Endothelial cell of umbilical vein (primary cell): ENCODE measurements at places on chromosomes 4 and X. TPM values are rescaled to one million over a fixed set of nuclear protein-coding genes. Genes with fewer than 3 reads are reported as not detected.

LPAR4 gene
- total RNA-seq, result 0.49 and 0.72 TPM in 2 replicates

SCD5 gene
- 35.8 and 38.4 TPM in 2 replicates for total RNA-seq

CT45A2 gene
- total RNA-seq, result not detected in 2 replicates

UGT2B17 gene
- not detected in 2 replicates for total RNA-seq

VCX3B gene
- total RNA-seq, result not detected in 2 replicates

RRH gene
- 0.31 TPM in 1 of 2 replicates, not detected in the other for total RNA-seq

FAM184B gene
- not detected in 2 replicates for total RNA-seq

CC2D2A gene
- total RNA-seq, result 13.2 and 22.4 TPM in 2 replicates

FSTL5 gene
- total RNA-seq, result 1.3 and 1.6 TPM in 2 replicates

CLNK gene
- total RNA-seq, result not detected in 2 replicates

MAGEA12 gene
- not detected in 2 replicates for total RNA-seq

OTC gene
- not detected in 2 replicates for total RNA-seq

TTC29 gene
- not detected in 2 replicates for total RNA-seq

ADH4 gene
- total RNA-seq, result not detected in 2 replicates

HELT gene
- total RNA-seq, result not detected in 2 replicates

RAI2 gene
- 0.25 and 0.91 TPM in 2 replicates for total RNA-seq

PAPSS1 gene
- total RNA-seq, result 69.6 and 72.0 TPM in 2 replicates

NPY2R gene
- not detected in 2 replicates for total RNA-seq

DMD gene
- 7.3 and 12.6 TPM in 2 replicates for total RNA-seq

SSX2B gene
- not detected in 2 replicates for total RNA-seq

UGT2A3 gene
- not detected in 2 replicates for total RNA-seq

FOXP3 gene
- total RNA-seq, result not detected in 2 replicates

GIMD1 gene
- total RNA-seq, result not detected in 2 replicates

POF1B gene
- 0.20 TPM in 1 of 2 replicates, not detected in the other for total RNA-seq

NAP1L2 gene
- 1.0 and 1.1 TPM in 2 replicates for total RNA-seq

PCDH11X gene
- total RNA-seq, result not detected in 2 replicates

FGF5 gene
- 0.13 and 1.7 TPM in 2 replicates for total RNA-seq
